ENCODE measurements at places on chromosomes 16 and 17. TPM values are rescaled to one million over a fixed set of nuclear protein-coding genes. Genes with fewer than 3 reads are reported as not detected.

The SULT1A4 gene
- 4.3 TPM for total RNA-seq

The ITGAL gene
- total RNA-seq: 471 TPM

The SCN4A gene
- not detected for total RNA-seq

The PMFBP1 gene
- 5.2 TPM for total RNA-seq

The NAGS gene
- total RNA-seq: 0.68 TPM

The SPATA22 gene
- total RNA-seq: not detected

The ANKRD40CL gene
- total RNA-seq: not detected

The EIF1 gene
- 661 TPM for total RNA-seq

The TNK1 gene
- 2.6 TPM for total RNA-seq

The HS3ST3B1 gene
- total RNA-seq: 10.3 TPM

The SLC2A4 gene
- total RNA-seq: not detected

The KRTAP1-1 gene
- total RNA-seq: not detected

The PHOSPHO1 gene
- not detected for total RNA-seq

The TBL3 gene
- total RNA-seq: 37.6 TPM

The CAVIN1 gene
- total RNA-seq: 1.7 TPM

The RHBDL1 gene
- 1.4 TPM for total RNA-seq

The KRT28 gene
- not detected for total RNA-seq

The MNT gene
- total RNA-seq: 24.2 TPM

The TEDC2 gene
- 21.6 TPM for total RNA-seq

The NXPH3 gene
- not detected for total RNA-seq

The BCL6B gene
- 0.63 TPM for total RNA-seq

The C1QL1 gene
- total RNA-seq: 0.34 TPM

The POLR3E gene
- total RNA-seq: 43.8 TPM

The FBXO39 gene
- total RNA-seq: 1.9 TPM

The CTRB1 gene
- total RNA-seq: not detected

The TSPAN10 gene
- 1.2 TPM for total RNA-seq

The TMIGD1 gene
- total RNA-seq: not detected

The HSPB9 gene
- 0.16 TPM for total RNA-seq

The ITGA2B gene
- total RNA-seq: 0.82 TPM

The DRC3 gene
- total RNA-seq: 0.70 TPM

The WSCD1 gene
- not detected for total RNA-seq

The KRT24 gene
- not detected for total RNA-seq

The SRCAP gene
- 75.2 TPM for total RNA-seq

The LGALS9B gene
- 0.47 TPM for total RNA-seq

The ABCA6 gene
- 0.08 TPM for total RNA-seq

The ITGAD gene
- total RNA-seq: 0.13 TPM

The CD300A gene
- total RNA-seq: 2.8 TPM

The HCRT gene
- not detected for total RNA-seq

The SLC13A2 gene
- not detected for total RNA-seq

The RAB11FIP4 gene
- 38.0 TPM for total RNA-seq

The ITGB4 gene
- 0.89 TPM for total RNA-seq

Measured in activated CD8-positive, alpha-beta T cell treated with anti-CD3 and anti-CD28 coated beads, Interleukin-2, amount 10 ng/mL, durations not matched to agents 7 days and 5 days (primary cell).